ENCODE measurements at places on chromosomes 1 and 21.

- peak; percentile 62 for DNase-seq
Observed at GRCh38 chr1:158203693-158204457, 23.2 kb downstream of the CD1D start.

DNA sequence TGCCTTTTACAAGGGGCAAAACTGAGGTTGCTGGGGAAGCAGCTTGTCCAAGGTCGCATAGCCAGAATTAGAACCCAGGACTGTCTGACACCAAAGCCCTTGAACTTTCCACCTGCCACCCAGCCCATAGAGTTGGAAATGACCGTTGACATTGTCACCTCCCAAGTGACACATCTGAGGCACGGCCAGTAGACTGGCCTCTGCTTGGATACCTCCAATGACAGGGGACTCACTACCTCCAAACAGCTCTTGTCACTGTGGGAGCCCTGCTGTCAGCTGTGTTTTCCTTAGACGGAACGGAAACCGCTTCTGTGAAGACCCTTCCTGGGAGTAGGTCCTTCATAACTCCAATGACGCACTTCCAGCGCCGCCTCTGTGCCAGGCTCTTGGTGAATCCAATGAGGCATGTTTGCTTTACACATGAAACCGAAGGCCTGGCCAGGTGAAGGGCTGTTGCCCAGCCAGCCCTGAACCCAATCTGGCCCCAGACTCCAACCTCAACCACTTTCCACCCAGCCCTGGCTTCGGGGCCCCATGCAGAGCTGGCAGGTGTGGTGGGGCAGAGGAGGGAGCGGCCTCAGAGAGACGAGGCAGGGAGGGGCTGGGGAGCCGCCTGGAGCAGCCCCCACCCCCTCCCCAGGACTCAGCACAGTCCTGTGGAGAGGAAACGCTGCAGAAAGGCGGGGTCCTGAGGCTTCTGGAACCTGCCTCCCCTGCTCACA, 109.2 kb upstream of the IFFO2 start:
- no peak for DNase-seq

DNA sequence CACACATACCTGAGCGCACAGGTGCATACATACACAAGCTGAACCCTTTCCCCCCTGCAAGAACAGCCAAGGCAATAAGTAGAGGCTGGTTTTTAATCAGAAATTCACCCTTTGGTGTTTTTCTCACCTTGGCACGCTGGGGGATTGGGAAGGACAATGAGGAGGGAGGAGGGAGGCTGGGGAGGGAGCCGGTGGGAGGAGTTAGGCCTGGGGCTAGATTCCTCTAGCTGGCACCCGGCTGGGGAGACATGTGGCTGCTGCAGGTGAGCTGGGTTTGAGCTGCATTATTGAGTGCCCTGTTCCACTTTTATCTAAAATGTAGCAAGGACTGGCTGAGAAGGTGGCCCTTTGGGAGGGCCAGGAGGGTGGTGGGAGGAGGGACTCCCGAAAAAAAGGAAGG, 97.8 kb upstream of the CSF3R start:
- no peak for DNase-seq

DNA sequence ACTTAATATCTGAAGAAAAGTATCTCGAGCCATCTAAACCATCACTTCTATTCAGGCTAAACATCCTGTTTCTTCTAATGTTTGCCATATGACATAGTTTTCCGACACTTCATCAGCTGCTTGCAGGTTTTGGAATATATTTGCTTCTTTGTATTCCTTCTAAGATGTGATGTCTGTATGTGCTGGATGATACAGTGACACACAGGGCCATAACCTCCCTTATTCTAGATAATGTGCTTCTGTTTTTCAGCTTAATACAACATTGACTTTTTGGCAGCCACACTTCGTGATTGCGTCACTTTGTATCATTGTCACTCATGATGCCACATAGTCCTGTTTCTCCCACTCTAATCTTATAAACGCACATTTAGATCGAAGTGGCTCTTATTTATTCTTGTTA, 156.3 kb downstream of the CRB1 start:
- DNase-seq: no peak

GRCh38 chr1:61089338-61089737, 7.0 kb downstream of the NFIA start:
- no peak for DNase-seq

DNA sequence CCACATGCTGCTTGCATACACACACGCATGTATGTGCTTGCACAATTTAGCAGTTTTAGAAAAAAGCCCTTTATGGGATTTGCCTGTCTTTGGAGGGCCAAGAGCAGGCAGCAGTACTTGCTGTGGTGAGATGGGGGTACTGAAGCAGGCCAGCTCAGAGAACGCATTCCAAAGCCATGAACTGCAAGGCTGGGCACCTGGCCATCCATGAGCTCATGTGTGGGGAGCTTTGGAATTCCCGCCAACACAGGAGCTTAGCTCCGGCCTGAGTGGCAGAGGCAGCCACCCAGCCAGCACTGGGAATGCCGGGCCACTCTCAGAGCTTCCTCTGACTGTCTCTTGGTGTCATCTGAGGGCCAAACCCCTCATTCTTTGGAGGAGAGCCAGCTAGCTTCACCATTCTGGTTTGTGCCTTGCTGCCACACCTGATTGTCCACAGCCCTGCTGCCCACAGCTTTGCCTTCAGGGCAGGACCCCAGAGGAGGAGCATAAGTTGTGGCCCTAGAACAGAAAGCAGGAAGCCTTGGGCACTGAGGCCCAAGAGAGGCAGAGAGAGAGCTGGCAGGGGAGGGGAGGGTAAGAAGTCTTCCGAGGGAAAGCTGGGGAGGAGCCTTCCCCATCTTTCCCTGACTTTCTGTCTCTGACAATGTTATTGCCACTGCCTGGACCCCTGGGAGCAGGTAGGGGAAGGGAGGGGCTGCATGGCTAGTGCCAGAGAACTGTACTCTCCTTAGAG, 92.1 kb upstream of the POU3F1 start:
- peak; percentile 92 for DNase-seq

- DNase-seq: no peak
Observed at GRCh38 chr1:3468236-3469103, 14.0 kb downstream of the ARHGEF16 start.

DNA sequence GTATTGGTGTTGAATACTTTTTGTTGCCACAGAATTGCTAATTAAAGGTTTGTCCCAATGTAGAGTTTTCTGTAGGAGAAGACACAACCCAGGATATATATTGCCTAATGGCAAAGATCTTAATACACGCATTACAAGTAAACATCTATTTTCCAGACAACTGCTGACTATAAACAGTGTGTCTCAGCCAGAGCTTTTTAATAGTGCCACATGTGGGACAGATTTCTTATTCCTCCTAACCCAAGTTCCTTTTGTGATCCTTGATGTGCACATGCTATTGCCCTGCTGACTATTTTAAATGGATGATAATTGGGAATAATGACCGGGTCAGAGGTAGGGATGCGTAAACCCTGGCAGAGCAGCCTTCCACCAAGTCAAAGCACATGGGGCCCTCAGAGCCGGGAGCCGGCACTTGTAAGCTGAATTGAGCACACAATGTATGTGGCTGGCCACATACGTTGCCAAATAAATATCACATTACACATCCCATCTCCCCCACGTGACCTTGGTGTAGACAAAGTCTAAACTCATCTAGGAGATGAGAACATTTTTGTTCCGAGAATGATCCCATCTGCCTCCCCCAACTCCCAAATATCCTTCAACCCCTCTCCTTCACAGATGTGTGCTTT, 209.8 kb upstream of the NFIA start:
- DNase-seq: no peak

GRCh38 chr1:178037510-178038253, 56.2 kb upstream of the RASAL2 start:
- DNase-seq: peak; percentile 70

DNA sequence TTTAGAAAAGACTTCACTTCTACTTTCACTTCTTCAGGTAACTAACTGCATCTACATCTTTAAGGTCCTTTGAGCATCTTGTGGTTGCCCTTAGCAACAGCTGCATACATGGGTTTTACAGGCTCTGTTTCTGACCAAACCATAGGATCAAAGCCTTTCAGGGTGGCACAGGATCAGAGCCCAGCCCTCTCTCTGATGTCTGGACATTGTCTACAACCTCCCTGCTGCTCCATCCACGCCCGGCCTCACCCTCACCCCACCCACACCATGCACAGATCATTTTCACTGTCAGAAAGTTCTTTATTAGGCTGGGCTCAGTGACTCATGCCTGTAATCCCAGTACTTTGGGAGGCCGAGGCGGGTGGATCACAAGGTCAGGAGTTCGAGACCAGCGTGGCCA, 5.2 kb downstream of the NCF2 start:
- DNase-seq: no peak

DNA sequence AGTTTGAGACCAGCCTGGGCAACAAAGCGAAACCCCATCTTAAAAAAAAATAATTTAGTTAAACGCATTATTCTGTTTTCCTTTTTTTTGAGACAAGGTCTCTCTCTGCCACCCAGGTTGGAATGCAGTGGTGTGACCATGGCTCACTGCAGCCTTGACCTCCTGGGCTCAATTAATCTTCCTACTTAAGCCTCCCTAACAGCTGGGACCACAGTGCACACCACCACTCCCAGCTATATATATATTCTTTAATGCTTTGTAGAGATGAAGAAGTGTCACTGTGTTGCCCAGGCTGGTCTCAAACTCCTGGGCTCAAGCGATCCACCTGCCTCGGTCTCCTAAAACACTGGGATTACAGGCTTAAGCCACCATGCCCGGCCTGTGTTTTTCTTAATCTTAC, 7.7 kb upstream of the KLF17 start:
- DNase-seq: no peak

DNA sequence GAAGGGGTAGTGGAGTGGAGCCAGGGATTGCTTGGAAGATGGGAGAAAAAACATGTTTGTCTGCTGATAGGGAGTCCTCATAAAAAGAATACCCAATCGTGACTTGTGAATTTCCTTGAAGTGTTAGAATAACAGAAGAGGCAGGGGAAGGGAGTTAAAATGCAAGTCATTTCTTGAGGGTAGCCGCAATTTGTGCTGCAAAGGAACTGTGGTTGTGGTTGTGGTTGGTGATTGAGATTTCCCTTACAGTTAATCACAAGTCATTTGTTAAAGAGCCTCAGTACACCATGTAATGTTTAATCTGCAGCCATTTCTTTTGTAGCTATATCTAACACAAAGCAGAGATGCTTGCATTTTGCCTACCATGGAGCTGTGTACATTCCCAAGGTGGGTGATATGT, 38.5 kb upstream of the EGLN1 start:
- no peak for DNase-seq

GRCh38 chr21:31865429-31865970, 7.3 kb upstream of the HUNK start:
- DNase-seq: no peak

- DNase-seq: no peak
Observed at GRCh38 chr1:222124602-222125001, 382.7 kb upstream of the DUSP10 start.

GRCh38 chr21:34795175-34795547, 126.4 kb downstream of the CLIC6 start:
- peak; percentile 49 for DNase-seq

- no peak for DNase-seq
Observed at GRCh38 chr1:192183788-192184187, 25.5 kb downstream of the RGS18 start.

GRCh38 chr1:87880098-87880760, 551.5 kb downstream of the LMO4 start:
- no peak for DNase-seq

DNA sequence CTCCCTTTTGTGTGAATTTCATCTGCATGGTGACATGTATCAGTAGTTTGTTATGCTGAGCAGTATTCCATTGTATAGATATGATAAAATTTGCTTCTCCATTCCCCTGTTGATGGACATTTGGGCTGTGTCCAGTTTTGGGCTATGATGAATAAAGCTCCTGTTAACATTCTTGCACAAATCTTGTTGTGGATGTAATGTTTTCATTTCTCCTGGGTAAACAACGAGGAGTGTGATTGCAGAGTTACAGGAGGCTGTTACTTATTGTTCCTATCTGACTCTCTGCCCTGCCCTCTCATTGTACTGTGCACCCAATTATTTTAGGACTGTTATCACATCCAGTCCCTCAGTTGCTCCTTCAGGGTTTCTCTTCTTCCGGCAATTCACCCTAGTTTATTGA, 24.2 kb downstream of the MAPKAPK2 start:
- DNase-seq: no peak

- DNase-seq: no peak
Observed at GRCh38 chr1:37673920-37674319, 18.4 kb upstream of the CDCA8 start.

DNA sequence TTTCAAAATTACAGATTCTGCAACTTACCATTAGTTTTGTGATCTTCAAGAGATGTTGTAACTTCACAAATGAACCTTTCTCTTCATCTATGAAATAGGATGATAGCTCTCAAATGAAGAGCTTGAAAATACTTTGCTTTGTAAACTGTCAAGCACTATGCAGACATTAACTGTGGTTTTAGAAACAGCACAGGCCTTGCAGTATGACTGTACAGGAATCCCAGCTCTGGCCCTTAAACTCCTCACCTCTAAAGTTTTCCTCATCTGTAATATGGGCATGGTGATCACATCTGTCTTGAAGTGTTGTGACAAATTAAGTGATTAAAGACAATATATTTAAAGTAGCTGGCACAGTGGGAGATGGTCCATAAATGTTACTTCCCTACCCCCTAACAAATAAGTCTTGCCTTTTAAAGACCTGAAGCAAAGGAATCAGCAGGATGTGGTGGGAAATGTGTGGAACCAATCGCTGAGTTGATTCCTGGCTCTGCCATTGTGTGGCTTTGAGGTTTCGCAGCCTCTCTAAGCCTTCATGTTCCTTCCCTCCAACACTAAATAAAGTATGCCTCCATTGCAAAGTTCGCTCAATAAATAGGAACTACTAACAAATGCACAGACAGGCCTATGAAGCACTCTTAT, 5.5 kb upstream of the PTP4A2 start:
- no peak for DNase-seq

DNA sequence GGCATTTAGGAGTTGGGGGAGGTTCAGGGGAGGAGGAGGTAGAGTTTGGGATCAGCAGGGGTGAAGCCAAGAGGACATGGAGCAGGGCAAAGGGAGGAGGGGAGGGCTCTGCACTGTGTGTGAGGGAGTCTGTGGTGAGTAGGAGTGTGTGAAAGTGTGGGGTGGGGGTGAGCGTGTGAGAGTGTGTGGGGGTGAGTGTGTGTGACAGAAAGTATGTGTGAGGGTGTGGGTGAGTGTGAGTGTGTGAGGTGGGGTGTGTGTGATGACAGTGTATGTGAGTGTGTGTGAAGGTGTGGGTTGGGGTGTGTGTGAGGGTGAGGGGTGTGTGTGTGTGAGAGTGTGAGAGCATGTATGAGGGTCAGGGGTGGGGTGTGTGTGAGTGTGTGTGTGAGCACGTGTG, 62.6 kb downstream of the GNG4 start:
- DNase-seq: no peak

- DNase-seq: no peak
Observed at GRCh38 chr1:91764471-91765115, 121.4 kb downstream of the TGFBR3 start.

GRCh38 chr1:239269706-239270105, 116.7 kb upstream of the CHRM3 start:
- DNase-seq: no peak

GRCh38 chr1:167460836-167461235, 57.5 kb downstream of the CD247 start:
- no peak for DNase-seq

DNA sequence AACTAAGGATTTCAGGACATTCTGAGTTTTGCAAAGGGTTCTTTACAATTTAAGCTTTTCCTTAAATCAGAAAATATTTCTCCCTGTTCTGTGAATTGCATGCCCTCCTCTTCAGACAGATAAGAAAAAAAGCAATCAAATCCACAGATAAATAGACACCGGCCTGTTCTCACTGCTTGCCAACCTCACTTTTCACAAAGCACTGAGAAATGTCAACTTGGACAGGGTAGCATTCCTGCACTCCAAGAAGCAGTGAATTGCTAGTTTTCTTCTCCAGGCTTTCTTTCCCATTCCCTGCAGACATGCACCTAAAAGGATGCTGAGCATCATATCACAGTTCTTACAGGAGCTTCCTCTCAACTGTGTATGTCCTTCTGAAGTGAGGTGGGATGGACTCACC, 226.0 kb downstream of the CHRM3 start:
- no peak for DNase-seq

All from fibroblast of the conjunctiva (primary cell).